Transverse colon (tissue), 4 donors: ENCODE measurements at places on chromosomes 1 and 21. TPM values are rescaled to one million over a fixed set of nuclear protein-coding genes. Genes with fewer than 3 reads are reported as not detected.

DNA sequence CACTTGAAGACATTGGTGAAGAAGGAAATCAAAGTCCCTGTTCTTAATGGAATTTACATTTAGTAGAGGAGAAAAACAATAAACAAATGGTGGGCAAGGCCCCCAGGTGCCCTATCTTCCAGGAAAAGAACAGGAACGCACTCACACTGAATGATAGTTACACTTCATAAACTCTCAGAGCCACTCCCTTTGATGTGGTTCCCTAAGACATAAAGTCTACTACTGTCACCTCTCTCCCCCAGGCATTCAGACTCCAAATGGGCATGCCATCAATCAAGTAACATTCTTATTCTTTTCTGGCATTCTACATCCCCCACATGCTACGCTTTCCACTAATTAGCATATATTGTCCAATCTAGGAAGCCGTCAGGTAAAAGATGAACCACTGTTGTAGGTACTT lies 36.6 kb upstream of the PIGC start:
- H3K4me1 ChIP-seq: no peaks in the 10 kb centered on the region
- H3K36me3 ChIP-seq: no peaks in the 10 kb centered on the region
- no peak for DNase-seq
- H3K4me3 ChIP-seq: no peak overlapping the region
- no peaks in the 10 kb centered on the region for H3K27me3 ChIP-seq

DNA sequence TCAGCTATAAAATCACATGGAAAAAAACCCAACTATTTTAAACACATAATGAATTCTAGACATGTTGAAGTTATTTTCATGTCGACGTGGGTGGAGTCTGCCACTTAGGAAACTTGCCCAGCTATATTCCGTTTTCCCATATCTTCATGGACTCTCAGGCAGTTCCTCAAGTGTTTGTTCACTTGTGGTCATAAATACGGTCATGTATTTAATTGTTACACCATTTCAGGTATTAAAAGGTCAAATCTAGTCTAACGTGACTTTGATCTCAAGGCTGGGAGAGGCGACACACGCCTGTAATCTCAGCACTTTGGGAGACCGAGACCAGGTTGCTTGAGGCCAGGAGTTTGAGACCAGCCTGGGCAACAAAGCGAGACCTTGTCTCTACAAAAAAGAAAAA lies 346.9 kb downstream of the PBX1 start:
- DNase-seq: no peak
- no peak overlapping the region for H3K4me3 ChIP-seq
- H3K36me3 ChIP-seq: no peaks in the 10 kb centered on the region

- no peaks in the 10 kb centered on the region for H3K27me3 ChIP-seq
- H3K4me3 ChIP-seq: no peak overlapping the region
- H3K4me1 ChIP-seq: peaks cover 87% of the 10 kb centered on the region
- no peaks in the 10 kb centered on the region for H3K36me3 ChIP-seq
Measured at GRCh38 chr1:64956010-64956640, 10.2 kb downstream of the JAK1 start.

DNA sequence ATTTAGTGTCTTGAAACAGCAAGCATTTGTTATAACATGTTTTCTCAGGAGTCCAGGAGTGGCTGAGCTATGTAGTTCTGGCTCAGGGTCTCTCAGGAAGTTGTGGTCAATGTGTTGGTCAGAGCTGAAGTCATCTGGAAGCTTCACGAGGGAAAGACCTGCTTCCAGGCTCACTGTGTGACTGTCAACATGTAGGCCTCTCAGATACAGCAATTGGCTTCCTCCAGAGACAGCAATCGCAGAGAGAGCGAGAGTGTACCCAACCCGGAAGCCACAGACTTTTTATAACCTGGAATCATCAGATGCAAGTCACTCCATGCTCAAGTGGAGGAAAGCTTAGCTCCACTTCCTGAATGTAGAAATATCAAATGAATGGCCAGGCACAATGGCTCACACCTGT lies 40.9 kb downstream of the TNFRSF9 start:
- DNase-seq: no peak
- no peak overlapping the region for H3K4me3 ChIP-seq
- no peaks in the 10 kb centered on the region for H3K36me3 ChIP-seq
- H3K27me3 ChIP-seq: no peaks in the 10 kb centered on the region
- H3K4me1 ChIP-seq: peaks cover 5% of the 10 kb centered on the region

DNA sequence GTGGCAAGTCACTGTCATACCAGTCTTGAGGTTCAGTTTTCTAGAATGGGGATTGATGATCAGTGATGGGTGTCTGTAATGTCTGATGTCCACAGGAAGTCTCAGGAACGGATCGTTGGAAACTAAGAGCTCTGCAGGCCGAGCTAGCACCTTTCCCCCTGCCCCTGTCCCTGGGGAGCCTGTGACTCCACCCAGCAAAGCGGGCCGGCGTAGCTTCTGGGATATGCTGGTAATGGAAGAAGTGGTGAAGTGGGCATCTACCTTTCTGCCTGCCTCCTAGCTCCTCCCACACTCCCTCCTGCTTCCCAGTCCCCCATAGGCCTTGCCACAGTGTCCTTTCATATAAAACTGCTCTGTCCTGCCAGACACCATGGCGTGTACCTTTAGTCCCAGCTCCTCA lies 13.4 kb downstream of the HYI start:
- no peak overlapping the region for H3K4me3 ChIP-seq
- no peak overlapping the region for H3K27ac ChIP-seq
- peaks cover 3% of the 10 kb centered on the region for H3K4me1 ChIP-seq
- no peaks in the 10 kb centered on the region for H3K27me3 ChIP-seq
- H3K36me3 ChIP-seq: peaks cover 9% of the 10 kb centered on the region
- DNase-seq: peak; percentile 5

- peak overlapping the region; percentile 90 for H3K27ac ChIP-seq
- DNase-seq: no peak
- peaks cover 7% of the 10 kb centered on the region for H3K4me1 ChIP-seq
- H3K27me3 ChIP-seq: no peaks in the 10 kb centered on the region
- H3K4me3 ChIP-seq: peak overlapping the region; percentile 53
Measured at GRCh38 chr1:94821636-94822305, 1.6 kb downstream of the SLC44A3 start.

DNA sequence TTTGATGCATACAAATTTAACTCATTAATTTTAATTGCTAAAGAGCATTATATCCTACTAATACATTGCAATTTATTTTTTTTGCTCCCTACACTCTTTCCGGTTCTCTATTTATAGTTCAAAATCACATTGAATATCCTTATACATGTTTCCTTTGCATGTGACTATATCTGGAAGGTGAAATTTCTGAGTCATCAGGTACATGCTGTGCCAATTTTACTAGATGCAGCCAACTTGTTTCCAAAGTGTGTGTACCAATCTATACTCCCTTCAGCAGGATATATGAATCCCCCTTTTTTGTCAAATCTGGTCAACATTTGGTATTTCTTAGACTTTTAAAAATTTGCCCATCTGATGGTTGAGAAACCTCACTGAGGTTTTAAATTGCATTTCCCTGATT lies 602.9 kb upstream of the CAMK1G start:
- H3K4me3 ChIP-seq: no peak overlapping the region
- H3K27me3 ChIP-seq: no peaks in the 10 kb centered on the region
- no peak for DNase-seq
- H3K36me3 ChIP-seq: no peaks in the 10 kb centered on the region
- H3K4me1 ChIP-seq: no peaks in the 10 kb centered on the region

- DNase-seq: no peak
- peaks cover 36% of the 10 kb centered on the region for H3K27me3 ChIP-seq
- H3K4me1 ChIP-seq: peaks cover 26% of the 10 kb centered on the region
- no peaks in the 10 kb centered on the region for H3K36me3 ChIP-seq
- H3K27ac ChIP-seq: no peak overlapping the region
Measured at GRCh38 chr1:204373911-204374310, 14.2 kb upstream of the PLEKHA6 start.

DNA sequence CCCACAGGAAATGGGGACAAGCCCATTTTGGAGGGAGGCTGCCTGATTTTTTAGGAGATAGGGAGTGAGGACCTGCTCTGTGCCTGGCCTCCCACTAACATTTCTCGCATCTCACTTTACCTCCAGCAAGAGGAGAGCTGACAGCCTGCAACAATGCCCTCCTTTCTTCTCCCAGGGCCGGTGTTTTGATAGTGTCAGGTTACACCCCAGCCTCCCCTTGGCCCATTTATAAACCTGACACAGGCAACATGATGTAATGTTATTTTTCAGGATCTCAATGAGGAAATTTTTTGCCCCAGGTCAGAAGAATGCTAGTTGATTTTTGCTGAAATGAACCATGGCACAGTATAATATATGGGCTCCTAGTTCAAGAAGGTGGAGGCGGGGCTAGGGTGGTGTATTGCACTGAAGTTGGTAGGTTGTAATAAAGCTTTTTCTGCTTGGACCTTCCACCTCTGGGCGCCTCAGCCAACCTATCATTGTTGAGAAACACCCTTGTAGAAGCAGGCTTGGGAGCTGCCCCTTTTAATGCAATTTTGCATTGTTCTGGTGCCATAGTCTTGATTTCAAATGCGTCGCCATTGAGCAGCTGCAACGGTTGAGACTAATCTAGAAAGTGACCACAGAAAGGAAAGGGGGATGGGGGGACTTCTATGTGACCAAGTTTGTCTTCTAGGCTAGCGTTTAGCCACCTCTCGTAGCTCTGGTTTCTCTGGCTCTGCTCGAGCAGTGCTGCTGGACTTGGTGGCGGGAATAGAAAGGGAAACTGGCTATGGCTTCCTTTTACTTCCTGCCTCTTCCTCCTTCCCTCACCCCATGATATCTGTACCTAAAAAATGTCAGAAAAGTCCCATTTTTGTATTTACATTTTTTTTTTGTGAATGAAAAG lies 53.0 kb downstream of the PBX1 start:
- peak overlapping the region; percentile 83 for H3K27ac ChIP-seq
- peak overlapping the region; percentile 34 for H3K4me3 ChIP-seq
- DNase-seq: peak; percentile 75
- H3K36me3 ChIP-seq: no peaks in the 10 kb centered on the region

DNA sequence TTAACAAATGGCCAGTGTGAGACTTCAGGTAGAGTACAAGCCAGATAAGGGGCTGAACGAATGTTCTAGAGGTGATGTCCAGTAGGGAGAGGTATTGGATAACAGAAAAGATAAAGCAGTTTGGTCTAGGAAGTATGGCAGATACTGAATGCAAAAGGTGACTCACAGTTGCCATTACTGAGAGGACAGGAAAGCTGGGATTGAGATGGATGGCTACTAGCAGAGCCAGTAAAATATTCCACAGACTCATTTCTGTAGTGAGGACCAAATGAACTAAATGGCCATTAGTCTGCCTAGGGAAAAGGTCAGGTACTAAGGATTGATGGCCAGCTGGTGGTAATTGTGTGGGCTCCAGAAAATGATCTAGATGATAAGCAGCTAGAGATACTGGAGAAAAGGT lies 11.5 kb downstream of the MACO1 start:
- H3K27ac ChIP-seq: no peak overlapping the region
- no peaks in the 10 kb centered on the region for H3K27me3 ChIP-seq
- no peaks in the 10 kb centered on the region for H3K4me1 ChIP-seq
- no peak for DNase-seq
- no peak overlapping the region for H3K4me3 ChIP-seq

- peaks cover 43% of the 10 kb centered on the region for H3K27me3 ChIP-seq
- no peaks in the 10 kb centered on the region for H3K36me3 ChIP-seq
- H3K27ac ChIP-seq: no peak within 1 kb of the TSS
Measured at GRCh38 chr1:84892705-84893618, at the start of gene LPAR3. TSS of gene LPAR3 (minus strand) at chr1:84893206. CDS start at chr1:84866120, 27,086 bp downstream.

GRCh38 chr1:34408011-34408410 lies 231.3 kb downstream of the C1orf94 start:
- DNase-seq: no peak
- H3K27me3 ChIP-seq: peaks cover 14% of the 10 kb centered on the region
- no peaks in the 10 kb centered on the region for H3K36me3 ChIP-seq
- H3K4me1 ChIP-seq: no peaks in the 10 kb centered on the region

DNA sequence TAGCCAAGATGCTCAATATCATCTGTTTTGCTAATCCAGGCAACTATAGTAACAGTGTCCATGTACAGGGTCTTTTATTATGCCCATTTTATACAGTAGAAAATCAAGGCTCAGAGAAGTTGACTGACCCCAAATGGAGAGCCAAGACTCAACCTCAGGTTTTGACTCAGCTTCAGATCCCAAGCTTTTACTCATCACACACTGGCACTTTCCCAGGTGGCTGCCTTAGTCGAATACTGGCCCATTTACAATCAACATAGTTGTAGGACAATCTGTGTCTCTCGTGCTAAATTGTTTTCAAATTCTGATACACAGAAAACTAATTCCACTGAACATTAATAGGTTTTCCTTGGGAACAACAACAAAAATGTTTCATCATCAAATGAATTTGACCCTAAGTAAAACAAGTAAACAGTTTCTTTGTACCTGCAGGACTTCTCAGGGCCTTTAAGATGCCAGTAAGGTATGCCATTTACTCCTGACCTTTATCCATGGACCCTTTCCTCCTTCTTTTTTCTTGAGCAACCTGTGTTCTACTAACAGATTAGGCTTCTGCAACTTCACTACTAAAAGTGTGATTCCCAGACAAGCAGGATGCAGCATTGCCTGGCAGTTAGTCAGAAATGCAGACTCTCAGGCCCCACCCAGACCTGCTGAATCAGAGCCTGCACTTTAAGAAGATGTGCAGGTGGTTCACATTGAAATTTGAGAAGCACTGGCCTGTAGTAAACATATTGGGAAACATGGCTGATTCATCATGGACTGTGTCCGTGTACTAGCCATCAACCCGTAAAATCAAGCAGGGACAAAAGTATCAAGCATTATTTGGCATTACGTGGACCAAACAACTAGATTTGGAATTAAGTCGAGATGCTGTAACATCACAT lies 128.8 kb downstream of the RRAGC start:
- H3K27me3 ChIP-seq: peaks cover 35% of the 10 kb centered on the region
- peaks cover 14% of the 10 kb centered on the region for H3K4me1 ChIP-seq
- H3K27ac ChIP-seq: no peak overlapping the region
- no peak overlapping the region for H3K4me3 ChIP-seq
- no peaks in the 10 kb centered on the region for H3K36me3 ChIP-seq

Gene FLVCR1
- 21.3 TPM for total RNA-seq

Gene TFF3
- total RNA-seq: 164 TPM

Gene IL20
- total RNA-seq: not detected

Gene DNALI1
- total RNA-seq: 6.6 TPM

Gene EDARADD
- 0.79 TPM for total RNA-seq

Gene GJA8
- total RNA-seq: not detected

Gene GBP6
- total RNA-seq: not detected
